ENCODE measurements at places on chromosomes 1 and 21.

DNA sequence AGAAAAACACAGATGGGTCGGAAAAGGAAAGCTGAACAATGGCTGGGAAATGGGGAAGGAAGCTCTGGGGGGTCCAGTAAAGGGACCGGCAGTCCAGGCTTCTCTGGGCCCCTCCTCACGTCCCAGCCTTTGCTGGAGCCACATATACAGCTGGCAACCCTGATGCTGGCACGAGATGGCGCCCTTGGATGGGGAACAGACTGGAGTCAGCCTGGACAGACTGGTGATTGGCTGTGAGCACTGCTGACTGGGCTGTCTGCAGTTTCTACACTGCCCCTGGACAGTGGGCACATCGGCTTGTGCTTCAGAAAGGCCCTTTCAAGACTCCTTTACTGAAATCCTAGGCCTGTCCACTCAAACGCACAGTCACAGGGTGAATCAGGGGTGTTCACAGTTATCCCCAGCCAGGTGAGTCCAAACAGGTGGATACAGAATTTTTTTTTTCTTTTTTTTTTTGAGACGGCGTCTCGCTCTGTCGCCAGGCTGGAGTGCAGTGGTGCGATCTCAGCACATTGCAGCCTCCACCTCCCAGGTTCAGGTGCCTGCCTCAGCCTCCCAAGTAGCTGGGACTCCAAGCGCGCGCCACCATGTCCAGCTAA lies 31.1 kb upstream of the ZBTB40 start:
- DNase-seq, result peak; percentile 87

DNA sequence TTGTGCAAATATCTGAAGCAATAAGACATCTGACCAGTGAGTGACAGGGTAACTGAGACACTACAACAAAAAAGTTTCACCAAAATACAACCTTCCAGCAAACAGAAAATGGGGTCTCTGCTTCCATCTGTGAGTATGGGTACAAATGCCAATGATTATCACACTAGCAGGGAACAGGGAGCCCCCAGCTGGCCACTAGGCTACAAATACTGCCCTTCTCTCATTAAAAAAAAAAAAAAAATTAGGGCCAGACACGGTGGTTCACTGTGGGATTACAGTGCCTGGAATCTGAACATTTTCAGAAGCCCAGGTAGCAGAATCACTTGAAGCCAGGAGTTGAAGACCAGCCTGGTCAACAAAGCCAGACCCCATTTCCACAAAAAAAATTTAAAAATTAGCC lies 48.4 kb upstream of the EDARADD start:
- no peak for DNase-seq

DNA sequence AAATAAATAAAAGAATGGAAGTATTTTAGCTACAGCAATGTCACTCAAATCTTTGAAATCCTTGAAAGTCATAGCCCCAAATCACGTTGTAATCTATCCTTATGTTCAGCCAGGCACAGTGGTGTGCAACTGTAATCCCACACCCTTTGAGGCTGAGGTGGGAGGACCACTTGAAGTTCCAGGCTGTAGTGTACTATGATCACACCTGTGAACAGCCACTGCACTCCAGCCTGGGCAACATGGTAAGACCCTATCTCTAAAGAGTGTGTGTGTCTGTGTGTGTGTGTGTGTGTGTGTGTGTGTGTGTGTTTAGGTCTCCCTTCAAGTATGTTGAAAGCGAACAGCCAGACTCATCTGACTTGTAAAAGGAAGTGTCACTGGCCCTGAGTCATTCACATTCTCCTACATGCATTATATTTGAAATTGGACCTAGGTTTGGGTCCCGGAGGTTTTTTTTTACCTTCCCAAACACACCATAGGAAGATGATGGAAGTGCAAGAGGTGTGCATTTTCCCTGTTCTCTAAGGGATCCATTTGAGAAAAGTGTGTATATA lies 50.1 kb downstream of the ZNF281 start:
- DNase-seq, result no peak

DNA sequence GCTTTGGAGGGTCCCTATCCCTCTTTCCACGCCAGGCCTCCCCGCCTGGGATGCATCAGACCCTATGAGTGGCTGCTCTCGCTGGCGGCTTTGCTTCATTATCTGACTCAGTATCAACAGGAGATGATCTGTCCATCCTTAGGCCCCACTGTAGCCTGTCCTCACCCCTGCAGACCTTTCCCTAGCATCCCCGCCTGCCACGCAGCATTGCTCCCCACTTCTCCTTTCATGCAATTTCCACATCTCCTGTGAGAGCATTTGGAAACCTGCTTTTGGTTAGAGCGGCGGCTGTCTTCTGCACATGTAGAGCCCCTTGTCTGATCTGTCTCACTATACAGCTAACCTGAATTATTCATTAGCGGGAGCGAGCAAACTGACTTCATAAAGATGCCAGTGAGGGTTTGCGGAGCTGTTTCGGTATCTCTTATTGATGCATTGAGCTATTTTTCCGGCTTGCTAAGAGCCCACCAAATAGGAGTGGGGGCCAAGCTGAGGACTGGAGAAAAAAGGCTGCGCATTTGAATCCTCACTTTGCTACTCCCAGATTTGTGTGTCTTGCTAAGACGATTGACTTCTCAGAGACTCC lies 40.0 kb upstream of the ATP2B4 start:
- DNase-seq, result no peak

GRCh38 chr1:209929751-209930150 lies 8.3 kb upstream of the SYT14 start:
- no peak for DNase-seq

GRCh38 chr1:62321446-62321845 lies 2.2 kb upstream of the KANK4 start:
- no peak for DNase-seq

- DNase-seq, result no peak
Measured at GRCh38 chr1:32247452-32247851, 430 bp downstream of the FAM167B start.

DNA sequence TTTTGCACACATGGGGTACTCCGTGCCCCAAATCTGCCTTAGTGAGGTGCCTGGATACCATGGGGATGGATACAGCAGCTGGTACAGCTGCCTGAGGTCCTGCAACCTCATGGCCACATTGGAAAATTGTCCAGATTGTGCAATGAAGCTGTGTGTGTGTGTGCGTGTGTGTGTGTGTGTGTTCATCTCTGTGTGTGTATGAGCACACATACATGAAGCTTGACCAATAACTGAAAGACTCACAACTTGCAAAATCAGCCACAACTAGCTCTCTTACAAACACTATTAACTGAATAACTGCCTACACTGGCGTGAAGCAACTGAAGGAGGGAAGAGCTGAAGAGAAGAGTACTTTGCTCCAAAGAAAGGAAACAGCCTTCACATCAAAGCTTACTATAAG lies 78.1 kb downstream of the ERG start:
- DNase-seq, result no peak

- DNase-seq, result no peak
Measured at GRCh38 chr1:46481961-46482360, 7.7 kb upstream of the DMBX1 start.

DNA sequence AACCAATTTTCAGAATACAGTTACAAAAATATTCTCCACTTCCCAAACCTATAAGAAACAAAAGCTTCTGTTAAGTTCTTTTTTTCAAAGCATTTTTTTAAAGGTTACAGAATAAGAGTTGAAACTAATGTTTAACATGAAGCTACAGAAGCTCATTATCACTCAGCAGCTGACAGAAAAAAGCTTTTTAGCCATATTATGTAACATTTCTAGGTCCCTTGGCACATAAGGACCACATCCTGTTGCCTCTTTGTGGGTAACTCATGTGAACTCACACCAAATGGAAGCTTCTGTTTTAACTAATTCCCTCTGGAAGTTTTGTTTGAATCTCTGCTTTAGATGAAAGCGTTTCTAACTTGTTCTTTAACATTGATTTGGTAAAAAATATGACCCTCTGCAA lies 242.5 kb upstream of the TMPRSS15 start:
- DNase-seq, result no peak

DNA sequence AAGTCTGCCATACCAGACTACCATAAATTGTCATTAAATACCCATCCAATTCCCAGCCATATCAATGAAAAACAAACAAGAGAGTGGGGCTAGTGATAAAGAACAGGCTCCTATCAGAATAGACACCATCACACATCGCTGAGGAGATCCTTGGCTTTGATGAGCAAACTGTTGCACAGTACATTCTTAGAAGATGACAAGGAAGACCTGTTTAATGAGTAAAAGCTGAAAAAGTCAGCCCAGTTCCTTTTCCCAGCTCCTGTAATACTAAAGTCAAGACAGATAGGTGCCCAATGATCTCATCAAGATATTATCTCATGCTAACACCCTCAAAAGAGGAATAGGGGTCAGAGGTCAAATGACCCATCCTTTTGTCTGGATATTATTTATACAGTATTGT lies 164.5 kb upstream of the COA6 start:
- no peak for DNase-seq

DNA sequence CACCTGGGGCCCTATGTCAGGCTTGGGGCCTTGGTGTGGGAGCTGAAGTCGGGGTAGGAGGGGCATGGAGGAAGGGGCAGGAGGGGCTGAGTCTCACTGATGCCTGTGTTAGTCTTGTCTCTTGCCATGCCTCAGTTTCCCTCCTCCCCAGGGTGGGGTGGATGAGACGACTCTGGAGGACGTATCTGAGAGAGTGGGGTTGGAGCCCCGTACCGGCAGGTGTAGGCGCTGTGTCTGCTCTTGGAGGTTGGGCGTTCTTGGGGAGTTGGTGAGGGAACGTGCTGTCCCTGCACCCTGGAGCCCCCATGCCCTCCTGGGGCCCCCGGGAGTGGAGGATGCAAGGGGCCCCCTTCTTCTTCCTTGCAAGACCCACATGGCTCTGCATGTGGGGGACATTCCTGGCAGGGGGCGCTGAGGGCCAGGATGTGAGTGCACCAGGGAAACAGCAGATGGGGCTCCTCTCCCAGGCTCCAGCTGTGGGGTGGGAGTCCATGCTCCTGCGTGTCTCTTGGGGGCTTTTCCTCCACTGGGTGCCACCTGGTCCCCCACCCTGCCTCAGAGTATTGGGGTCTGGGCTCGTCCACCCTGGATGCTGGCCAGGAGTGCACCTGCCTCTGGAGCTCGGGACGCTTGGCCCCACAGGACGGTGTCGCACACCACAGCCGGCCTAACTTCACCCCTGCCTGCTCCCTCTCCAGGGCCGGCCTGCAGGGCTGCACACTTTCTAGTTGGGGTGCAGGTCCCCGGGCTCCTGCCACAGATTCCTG lies 1.4 kb upstream of the TNFRSF14 start:
- DNase-seq, result no peak

DNA sequence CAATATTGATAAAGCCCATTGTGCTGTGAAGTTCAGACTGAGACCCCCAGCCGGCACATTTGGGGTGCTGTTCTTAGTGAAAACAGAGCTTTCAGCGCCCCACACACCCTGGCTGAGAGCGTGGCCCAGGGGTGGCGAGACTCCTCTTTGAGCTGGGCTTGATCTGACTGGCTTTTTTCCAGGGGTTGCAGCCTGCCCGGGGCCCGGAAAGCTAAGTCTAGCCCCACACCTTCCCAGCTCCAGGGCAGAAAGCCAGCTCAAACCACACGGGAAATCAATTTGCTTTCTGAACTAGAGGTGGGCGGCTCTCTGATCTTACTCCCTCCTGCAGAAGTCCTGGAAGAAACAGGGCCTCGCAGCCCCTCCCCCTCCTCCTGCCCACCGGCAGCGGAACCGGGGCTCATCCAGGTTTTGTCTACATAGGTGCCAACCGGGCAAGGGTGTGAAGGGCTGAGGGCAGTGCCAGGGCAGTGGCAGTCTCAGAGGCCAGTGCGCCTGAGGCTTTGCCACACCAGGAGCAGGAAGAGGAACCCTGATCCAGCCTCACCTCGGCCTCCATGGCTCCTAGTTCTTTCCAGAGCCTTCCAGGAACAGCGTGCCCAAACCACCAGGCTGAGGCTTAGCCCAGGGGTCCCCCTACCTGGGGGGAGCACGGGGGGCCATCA lies 155.3 kb downstream of the NPHP4 start:
- no peak for DNase-seq

GRCh38 chr1:117051224-117052064 lies 8.7 kb upstream of the TTF2 start:
- no peak for DNase-seq

GRCh38 chr1:2073382-2074230 lies 23.4 kb downstream of the PRKCZ start:
- DNase-seq, result peak; percentile 67

- no peak for DNase-seq
Measured at GRCh38 chr1:93992954-93993353, 83.7 kb upstream of the GCLM start.

- DNase-seq, result peak; percentile 34
Measured at GRCh38 chr1:159970932-159971342, 16.9 kb upstream of the SLAMF9 start.

GRCh38 chr1:117879284-117879683 lies 50.1 kb downstream of the GDAP2 start:
- DNase-seq, result no peak

GRCh38 chr1:2801535-2802291 lies at the start of gene TTC34:
Gene TTC34 (minus strand): TSS chr1:2801693. CDS start chr1:2800827, 866 bp downstream.
- DNase-seq, result no peak

GRCh38 chr1:202593845-202594244 lies 116.4 kb downstream of the SYT2 start:
- no peak for DNase-seq

DNA sequence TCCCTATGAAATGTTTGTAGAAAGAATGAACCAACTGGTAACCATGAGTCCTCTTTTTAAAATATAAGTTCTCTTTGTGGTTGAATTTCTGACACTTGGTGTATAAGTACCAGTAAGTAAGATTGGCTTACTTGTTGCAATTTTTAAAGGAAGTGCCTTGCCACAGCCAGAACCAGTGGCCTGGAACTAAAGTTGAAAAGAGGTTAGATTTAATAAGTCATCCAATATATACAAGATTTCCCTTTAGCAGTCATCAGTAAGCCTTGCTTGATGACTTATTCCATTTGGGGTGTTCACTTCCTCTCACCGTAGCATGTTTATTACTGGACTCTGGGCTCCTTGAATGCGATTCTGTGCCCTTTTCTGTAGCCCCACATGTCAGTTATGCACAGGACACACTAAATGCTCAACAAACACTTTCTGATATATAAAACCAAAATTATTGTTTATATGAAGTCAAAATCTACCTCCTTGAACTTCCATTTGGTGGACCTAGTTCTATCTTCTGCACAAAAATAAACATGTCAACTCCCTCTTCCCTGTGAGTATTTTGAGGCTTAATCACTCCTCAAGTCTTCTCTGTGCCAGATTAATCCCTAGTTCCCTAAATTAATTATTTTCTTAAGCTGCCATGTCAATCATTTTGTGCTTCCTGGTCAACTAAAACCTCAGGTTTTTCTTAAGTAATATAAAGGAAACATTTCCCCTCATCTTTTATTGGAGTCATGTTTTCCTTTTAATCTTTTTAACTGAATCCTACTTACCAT lies 218.1 kb downstream of the ST6GALNAC3 start:
- DNase-seq, result no peak

- no peak for DNase-seq
Measured at GRCh38 chr1:223219318-223219635, 76.2 kb upstream of the TLR5 start.

GRCh38 chr1:112689842-112690237 lies 15.4 kb downstream of the MOV10 start:
- no peak for DNase-seq

Measured in NCI-H2227 treated with DMSO at 0.1 percent for 48 hours (cell line).